Mammary microvascular endothelial cell (primary cell): ENCODE measurements at places on chromosomes 4 and X. TPM values are rescaled to one million over a fixed set of nuclear protein-coding genes. Genes with fewer than 3 reads are reported as not detected.

GPR50 gene
- total RNA-seq, result not detected in 2 replicates

SPACA5 gene
- 0.80 TPM in 1 of 2 replicates, not detected in the other for total RNA-seq

TBC1D9 gene
- total RNA-seq, result 34.5 and 36.9 TPM in 2 replicates

PFKFB1 gene
- total RNA-seq, result not detected in 2 replicates

ARHGAP6 gene
- 0.10 TPM in 1 of 2 replicates, not detected in the other for total RNA-seq

KIF4A gene
- total RNA-seq, result 21.1 and 21.7 TPM in 2 replicates

ARSJ gene
- total RNA-seq, result 27.6 TPM in 2 replicates

VMA21 gene
- total RNA-seq, result 53.1 and 55.0 TPM in 2 replicates

PPP1R2C gene
- not detected in 2 replicates for total RNA-seq

LRCH2 gene
- 2.9 and 3.3 TPM in 2 replicates for total RNA-seq

LUZP4 gene
- total RNA-seq, result not detected in 2 replicates

FAM133A gene
- total RNA-seq, result not detected in 2 replicates

PDGFC gene
- 2.9 and 4.0 TPM in 2 replicates for total RNA-seq

NSUN7 gene
- total RNA-seq, result 0.34 and 0.87 TPM in 2 replicates

AKAP4 gene
- not detected in 2 replicates for total RNA-seq

TMEM271 gene
- not detected in 2 replicates for total RNA-seq

POU3F4 gene
- total RNA-seq, result not detected in 2 replicates

TKTL2 gene
- not detected in 2 replicates for total RNA-seq

PRKG2 gene
- total RNA-seq, result under 0.01 TPM in 1 of 2 replicates, not detected in the other

IL15 gene
- 2.6 and 4.1 TPM in 2 replicates for total RNA-seq

TKTL1 gene
- 0.07 and 0.44 TPM in 2 replicates for total RNA-seq

MTMR1 gene
- total RNA-seq, result 11.1 and 15.6 TPM in 2 replicates

CDX4 gene
- total RNA-seq, result not detected in 2 replicates

ASB11 gene
- total RNA-seq, result not detected in 2 replicates

CSAG3 gene
- total RNA-seq, result not detected in 2 replicates

TSPAN5 gene
- total RNA-seq, result 51.3 and 52.8 TPM in 2 replicates

SMAD1 gene
- 73.2 and 78.1 TPM in 2 replicates for total RNA-seq

SOD3 gene
- total RNA-seq, result 0.07 TPM in 1 of 2 replicates, not detected in the other

FAM200B gene
- 56.5 and 68.6 TPM in 2 replicates for total RNA-seq

RRH gene
- not detected in 2 replicates for total RNA-seq

RADX gene
- total RNA-seq, result 0.20 and 0.33 TPM in 2 replicates

KLHL4 gene
- 15.7 and 19.2 TPM in 2 replicates for total RNA-seq

ZNF711 gene
- 0.13 and 0.49 TPM in 2 replicates for total RNA-seq
